Femur (tissue), 1 donor: ENCODE measurements at places on chromosomes 6 and 20.

GRCh38 chr20:2086980-2087377, 14.6 kb upstream of the STK35 start:
- DNase-seq, result no peak

GRCh38 chr6:117907601-117908245, 659 bp downstream of the SLC35F1 start:
- DNase-seq, result peak; percentile 20

DNA sequence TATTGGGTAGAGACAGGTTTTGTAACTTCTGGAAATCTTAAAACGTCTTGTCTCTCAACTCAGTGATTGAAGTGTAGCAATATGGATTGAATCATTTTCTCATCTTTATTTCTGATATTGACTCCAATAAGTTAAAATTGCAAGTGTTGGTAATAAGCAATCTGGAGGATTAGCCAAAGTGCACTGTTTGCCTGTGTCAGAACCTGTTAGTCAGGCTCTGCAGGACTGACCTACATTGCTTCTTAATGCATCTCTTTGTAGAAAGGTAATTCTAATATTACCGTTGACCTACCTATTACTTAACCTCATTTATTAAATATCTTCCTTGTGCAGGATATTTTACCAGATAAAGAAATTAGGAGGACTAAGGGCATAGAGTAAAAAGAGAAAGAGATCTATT, 484.0 kb upstream of the CITED2 start:
- DNase-seq, result no peak

- DNase-seq, result no peak
Measured at GRCh38 chr6:141541581-141542324, 591.0 kb upstream of the GJE1 start.

DNA sequence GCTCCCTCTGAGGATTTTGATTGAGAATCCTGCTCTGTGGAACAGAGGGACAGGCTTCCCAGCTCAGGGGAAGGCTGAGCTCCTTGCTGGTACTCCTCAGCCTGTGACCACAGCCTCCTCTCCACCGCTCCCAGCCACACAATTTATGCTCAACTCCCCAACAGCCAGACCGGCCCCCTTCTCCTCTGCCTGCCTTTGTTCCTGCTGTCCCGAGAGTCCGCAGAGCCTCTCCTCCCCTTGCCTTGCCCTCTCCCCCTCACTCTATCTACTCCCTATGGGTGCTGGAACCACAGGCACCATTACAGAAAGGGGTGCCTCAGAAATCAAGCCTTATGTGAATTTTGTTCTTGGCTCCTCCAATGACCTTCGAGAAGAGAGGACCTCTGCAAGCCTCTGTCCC, 15.9 kb downstream of the MAP1LC3A start:
- no peak for DNase-seq

DNA sequence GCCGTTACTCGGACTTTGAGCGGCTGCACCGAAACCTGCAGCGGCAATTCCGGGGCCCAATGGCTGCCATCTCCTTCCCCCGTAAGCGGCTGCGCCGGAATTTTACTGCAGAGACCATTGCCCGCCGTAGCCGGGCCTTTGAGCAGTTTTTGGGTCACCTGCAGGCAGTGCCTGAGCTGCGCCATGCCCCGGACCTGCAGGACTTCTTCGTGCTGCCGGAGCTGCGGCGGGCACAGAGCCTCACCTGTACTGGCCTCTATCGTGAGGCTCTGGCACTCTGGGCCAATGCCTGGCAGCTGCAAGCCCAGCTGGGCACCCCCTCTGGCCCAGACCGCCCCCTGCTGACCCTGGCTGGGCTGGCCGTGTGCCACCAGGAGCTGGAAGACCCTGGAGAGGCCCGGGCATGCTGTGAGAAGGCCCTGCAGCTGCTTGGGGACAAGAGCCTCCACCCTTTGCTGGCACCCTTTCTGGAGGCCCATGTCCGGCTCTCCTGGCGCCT, 7.2 kb downstream of the SNX21 start:
- peak; percentile 40 for DNase-seq

DNA sequence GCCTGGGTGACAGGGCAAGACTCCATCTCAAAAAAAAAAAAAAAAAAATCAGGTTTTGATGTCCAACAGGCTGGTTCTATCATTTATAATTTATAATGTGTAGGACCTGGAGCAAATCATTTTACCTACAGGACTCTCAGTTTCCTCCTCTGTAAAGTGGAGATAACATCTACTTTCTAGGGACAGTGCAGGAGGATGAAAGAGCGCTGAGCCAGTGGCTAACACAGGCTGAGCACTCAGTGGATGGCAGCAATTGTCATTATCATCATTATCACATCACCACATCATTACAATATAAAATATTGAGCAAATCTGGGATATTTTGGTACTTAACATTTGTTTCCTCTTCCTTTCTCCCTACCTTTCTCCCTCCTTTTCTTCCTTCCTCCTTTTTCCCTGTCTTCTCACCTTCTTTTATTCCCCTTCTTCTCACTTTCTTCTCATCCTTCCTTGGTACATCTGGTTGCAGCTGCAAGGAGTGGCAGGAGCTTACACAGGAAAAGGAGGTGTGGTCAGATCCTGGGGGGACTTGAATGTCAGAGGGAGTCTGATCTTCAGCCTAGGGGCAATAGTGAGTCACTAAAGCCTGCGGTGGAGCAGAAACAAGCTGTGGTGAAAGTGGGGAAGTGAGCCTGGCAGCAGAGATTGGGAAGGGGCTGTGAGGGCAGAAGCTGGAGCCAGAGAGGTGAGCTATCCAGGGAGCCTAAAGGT, 24.6 kb upstream of the CTNNBL1 start:
- no peak for DNase-seq

- DNase-seq, result no peak
Measured at GRCh38 chr6:15956205-15957106, 172.4 kb upstream of the MYLIP start.

- no peak for DNase-seq
Measured at GRCh38 chr6:135004399-135004798, 50.2 kb downstream of the HBS1L start.

GRCh38 chr6:5379647-5380242, 118.4 kb downstream of the FARS2 start:
- no peak for DNase-seq

GRCh38 chr20:10402938-10403608, 30.9 kb downstream of the MKKS start:
- no peak for DNase-seq

DNA sequence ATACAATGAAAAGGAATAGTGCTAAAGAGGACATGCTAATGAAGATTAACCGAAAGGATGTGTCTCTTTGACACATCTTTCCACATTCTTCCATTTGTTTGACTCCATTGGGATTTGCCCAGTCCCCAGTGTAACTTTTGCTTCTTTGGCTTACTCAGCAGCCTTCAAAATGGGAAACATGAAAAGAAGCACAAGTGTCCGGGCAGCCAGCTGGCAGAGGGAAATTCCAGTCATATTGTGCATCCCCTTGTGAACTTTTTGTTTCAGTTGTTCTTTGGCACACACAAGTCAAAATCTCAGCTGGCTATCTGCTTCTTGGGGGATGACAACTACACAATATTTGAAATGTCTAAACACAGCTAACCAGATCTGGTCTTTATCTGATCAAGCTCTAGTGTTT, 157.4 kb downstream of the OGFRL1 start:
- DNase-seq, result peak; percentile 28

DNA sequence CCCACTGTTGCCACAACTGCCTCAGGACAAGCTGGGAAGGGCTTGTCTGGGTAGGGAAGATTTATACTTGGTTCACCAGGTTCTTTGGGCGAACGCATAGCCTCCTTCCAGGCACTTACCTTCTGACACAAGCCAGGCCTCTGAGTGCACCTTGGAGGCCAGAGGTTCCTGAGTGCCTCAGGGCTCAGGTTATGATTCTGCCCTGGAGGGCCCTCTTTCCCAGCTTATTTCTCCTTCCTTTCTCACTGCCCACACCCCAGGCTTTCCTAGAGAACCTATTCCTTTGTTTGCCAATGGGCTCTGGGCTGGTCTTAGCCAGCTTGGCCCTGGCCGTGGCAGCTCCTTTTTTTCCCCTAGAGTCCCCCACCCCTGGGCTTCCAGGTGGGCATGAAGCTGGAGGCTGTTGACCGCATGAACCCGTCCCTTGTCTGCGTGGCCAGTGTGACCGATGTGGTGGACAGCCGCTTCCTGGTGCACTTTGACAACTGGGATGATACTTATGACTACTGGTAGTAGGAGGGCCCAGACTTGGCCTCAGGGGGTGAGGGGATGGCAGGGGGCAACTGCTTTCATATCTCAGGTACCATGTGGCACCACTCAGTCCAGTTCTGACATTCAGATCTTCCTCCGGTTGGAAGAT, 25.0 kb downstream of the L3MBTL1 start:
- no peak for DNase-seq

- DNase-seq, result no peak
Measured at GRCh38 chr6:7650878-7651277, 60.9 kb downstream of the SNRNP48 start.

DNA sequence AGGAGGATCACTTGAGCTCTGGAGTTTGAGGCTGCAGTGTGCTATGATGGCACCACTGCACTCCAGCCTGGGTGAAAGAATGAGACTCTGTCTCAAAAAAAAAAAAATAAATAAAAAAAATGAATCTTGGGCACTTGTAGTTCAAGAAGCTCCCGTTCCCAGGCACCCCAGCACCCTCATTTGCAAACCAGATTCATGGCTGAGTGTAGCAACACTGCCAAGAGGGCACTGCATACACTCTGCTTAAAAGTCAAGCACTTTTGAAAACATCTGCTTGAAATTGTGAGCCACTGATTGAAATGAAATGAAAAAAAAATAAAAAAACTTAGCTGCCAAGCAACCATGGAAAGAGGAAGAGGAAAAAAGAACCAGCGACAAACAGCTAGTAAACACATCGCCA, 124.7 kb upstream of the SASH1 start:
- no peak for DNase-seq

GRCh38 chr20:43799741-43800140, 72.9 kb upstream of the GTSF1L start:
- DNase-seq, result no peak

DNA sequence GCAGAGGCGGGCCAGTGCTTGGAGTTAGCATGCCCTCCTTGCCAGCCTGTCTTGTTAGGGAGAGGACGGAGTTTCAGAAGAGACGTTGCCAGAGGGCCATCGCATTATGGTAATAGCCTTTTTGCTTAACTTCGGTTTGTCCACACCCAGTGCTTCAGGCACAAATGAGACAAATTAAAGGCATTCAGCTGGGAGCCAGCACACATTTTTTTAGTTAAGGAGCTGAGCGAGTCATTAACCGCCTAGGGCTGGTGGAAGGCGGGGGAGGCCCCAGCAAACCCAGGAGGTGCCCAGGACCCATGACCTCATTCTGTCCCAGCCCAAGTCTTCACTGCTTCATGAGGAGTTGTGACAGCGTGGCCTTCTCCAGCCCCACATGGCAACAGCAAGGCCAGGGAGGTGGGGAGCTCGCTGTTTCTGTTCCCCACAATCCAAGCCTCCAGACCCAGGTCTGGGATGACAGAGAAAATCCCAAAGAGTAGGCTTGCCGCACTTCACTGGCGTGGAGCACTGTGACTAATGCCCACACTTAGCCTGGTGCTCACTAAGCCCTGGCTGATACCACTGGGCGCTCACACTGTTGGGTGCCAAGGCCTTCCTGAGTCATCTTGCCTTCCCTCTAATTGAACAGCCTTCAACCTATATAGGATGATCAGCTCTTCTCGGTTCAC, 237.1 kb downstream of the ANKRD60 start:
- no peak for DNase-seq

GRCh38 chr20:59137532-59137931, 26.1 kb upstream of the ZNF831 start:
- DNase-seq, result no peak

DNA sequence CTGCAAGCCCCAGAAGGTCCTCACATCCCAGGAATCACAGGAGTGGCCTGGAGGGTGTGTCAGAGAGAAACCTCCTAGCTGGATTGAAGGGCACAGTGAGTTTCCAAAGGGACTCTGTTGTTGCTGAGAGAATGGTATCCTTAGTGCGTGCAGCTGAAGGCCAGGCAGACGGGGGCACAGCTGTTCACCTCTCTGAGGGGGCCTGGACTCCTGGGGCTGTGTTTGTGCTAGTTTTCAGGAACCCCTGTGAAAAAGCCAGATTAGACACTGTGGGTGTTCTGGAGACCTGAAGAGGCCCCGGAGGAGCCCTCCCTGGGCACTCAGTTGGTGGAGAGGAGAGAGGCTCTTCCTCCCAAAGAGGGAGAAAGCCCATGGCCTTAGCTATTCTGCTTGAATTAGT, 223.4 kb downstream of the FARS2 start:
- no peak for DNase-seq

GRCh38 chr20:23515250-23515939, 24.5 kb downstream of the CST8 start:
- DNase-seq, result no peak

DNA sequence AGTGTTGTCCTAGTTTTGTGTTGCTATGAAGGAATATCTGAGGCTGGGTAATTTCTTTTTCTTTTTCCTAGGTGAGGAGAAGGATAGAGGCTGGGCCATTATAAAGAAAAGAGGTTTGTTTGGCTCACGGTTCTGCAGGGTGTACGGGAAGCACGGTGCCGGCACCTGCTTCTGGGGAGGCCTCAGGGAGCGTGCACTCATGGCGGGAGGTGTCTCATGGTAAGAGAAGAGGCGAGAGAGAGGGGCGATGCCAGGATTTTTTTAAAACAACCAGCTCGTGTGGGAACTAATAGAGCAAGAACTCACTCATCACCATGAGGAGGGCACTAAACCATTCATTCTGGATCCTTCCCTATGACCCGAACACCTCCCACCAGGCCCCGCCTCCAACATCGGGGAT, 14.2 kb upstream of the NPBWR2 start:
- no peak for DNase-seq

- peak; percentile 94 for DNase-seq
Measured at GRCh38 chr6:81752921-81753710, 635 bp upstream of the TENT5A start.

DNA sequence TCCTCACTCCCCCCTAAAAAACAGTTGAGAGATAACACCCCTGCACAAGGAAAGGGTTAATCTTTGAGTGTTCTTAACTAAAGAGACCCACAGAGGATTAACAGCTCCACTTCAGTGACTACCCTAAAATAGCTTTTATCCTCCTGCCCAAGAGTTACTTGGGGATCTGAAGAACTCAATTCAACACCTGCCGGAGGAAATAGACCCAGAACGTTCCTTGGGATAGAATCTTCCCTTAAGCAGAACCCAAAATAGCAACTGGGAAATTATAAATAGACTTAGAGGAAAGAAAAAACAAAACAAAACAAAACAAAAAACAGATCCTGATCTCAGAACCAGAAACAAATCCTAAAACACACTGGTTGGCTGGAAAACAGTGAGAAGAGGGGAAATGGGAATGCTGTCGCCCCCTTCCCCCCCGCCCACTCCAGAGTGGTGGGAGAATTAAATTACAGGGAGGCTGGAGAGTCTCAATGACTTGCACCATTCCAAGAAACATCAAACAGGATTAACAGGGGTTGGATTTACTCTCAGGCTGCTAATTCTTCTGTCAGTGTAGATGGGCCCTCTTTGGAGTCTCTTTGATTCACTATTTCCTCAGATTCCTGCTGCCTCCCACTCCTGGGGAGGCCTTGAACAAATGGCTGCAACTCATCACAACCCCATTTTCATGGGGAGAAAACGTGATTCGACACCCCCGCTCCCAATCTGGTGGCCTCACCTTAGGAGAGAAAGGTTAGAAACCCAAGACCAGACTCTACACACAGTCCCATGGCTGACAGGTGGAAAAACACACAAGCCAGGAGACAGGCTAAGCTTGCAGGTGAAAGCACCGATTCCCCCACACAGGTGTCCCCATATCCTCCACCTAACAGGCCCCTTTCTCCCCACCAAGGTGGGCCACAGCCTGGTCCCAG, 1.4 kb downstream of the PLAGL2 start:
- DNase-seq, result no peak
